ENCODE measurements at places on chromosomes 3 and 15.
A peak's percentile ranks its signal among the peaks of the same experiment; 100 is the strongest.

DNA sequence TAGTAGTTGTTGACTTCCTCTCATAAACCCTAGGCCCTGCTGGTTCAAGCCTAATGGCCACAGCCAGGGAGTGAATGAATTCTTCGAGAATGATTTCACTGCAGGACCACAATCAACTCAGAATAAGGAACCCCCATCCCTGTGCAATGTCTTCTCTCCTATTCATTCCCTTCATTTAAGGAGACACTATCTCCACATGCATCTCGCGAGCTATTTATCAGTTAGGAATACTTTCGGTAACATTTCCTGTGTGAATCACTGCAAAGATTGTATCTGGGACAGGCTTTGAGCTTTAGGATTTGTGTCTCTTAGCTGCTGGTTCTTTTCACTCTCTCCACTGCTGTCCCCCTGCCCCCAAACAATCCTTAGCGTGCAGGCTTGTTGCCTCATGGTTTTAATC lies 94.4 kb downstream of the MYLK start:
- DNase-seq: no peak

DNA sequence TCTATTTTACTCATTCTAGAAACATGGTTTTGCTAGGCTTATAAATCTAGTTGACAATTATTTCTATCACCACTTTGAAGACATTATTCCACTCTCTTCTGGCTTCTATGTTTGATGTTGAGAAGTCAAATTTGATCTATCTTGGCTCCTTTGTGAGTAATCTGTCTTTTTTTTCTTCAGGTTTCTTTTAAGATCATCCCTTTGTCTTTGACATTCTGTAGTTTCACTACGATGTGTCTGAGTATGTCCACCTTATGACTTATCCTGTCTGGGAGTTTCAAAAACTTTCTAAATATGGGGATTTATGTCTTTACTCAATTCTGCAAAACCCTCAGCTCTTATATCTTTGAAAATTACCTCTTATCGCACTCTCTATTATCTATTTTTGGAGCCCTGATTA lies 41.0 kb upstream of the TMEM158 start:
- DNase-seq: no peak

- no peak for DNase-seq
Observed at GRCh38 chr15:92571824-92572223, 83.8 kb downstream of the FAM174B start.

- DNase-seq: no peak
Observed at GRCh38 chr15:65081758-65082157, 5.2 kb downstream of the KBTBD13 start.

DNA sequence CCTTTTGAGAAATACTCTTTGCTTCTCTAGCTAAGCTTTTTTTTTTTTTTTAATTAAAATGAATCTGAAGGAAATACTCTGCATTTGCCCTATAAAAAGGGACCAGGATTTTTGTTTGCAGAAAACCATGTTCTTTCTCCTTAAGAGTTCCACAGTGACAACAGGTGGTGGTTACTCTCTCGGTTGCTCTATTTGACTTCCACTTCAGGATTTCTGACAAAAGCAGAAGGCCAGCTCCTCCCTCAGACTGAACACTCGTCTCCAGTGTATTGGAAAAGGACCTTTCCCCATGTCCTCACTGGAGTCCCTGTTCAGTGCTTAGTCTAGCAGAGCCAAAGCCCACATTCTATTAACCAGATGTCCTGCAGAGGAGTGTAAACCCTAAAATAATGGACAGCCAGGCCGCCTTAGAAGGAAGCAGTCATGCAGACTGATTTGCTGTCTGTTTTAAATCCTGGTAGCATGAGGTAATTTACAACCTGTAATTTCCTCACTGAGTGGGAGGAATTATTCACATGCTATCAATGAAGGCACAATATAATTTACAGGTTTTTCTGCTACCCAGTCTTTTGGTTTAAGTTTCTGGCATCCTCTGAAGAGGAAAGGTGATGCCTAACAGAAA lies 599.3 kb downstream of the PYDC2 start:
- peak; percentile 74 for DNase-seq

DNA sequence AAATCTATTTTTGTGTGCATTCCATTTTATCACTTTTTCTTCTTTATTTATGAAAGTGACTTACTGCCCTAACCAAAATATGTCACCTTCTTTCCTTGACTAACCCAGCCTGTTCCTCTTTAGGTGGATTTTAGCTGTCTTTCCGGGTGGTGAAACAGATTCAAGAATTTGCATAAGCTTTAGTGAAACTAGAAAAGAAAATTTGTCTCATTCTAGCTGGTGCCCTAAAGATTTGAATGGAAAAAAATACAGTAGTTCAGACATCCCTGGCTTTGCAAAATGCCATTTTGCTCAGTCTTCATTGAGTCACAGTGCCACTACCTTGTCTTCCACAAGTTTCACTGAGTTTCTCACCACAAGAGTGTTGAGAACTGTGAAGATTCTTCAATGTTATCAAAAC lies 28.2 kb upstream of the CCDC50 start:
- no peak for DNase-seq

GRCh38 chr15:63801910-63802309 lies 31.8 kb downstream of the HERC1 start:
- DNase-seq: no peak

- no peak for DNase-seq
Observed at GRCh38 chr3:71543371-71544016, 40.0 kb downstream of the FOXP1 start.

DNA sequence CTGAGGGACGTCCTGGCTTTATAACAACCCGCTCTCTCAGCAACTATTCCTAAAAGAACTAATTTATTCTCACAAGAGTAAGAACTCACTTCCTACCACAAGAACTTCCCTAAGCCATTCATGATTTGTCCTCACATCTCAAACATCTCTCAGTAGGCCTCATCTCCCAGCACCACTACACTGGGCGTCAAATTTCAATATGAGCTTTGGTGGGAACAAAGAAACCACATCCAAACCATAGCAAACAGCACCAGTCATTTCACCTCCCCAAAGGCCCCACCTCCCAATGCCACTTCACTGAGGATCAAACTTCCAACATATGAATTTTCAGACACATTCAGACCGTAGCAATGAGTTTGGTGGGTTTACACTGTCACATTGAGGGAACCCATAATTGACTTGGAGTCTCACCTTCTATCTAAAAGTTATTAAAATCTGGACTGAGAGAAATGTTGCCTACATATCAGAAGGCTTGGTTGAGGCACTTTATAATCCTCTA lies 116.4 kb upstream of the AGBL1 start:
- DNase-seq: no peak

- DNase-seq: no peak
Observed at GRCh38 chr15:100893261-100893963, 13.8 kb downstream of the ALDH1A3 start.

Data from NCI-H1105 treated with DMSO at 0.1 percent for 48 hours (cell line).